Transverse colon (tissue), 4 donors: ENCODE measurements at places on chromosomes 7 and 10.

GRCh38 chr7:71298378-71298777, 166.4 kb downstream of the GALNT17 start:
- DNase-seq, result no peak

GRCh38 chr10:98587156-98587837, 140.6 kb upstream of the HPS1 start:
- DNase-seq, result no peak

GRCh38 chr10:119316729-119317097, 109.3 kb downstream of the GRK5 start:
- no peak for DNase-seq

DNA sequence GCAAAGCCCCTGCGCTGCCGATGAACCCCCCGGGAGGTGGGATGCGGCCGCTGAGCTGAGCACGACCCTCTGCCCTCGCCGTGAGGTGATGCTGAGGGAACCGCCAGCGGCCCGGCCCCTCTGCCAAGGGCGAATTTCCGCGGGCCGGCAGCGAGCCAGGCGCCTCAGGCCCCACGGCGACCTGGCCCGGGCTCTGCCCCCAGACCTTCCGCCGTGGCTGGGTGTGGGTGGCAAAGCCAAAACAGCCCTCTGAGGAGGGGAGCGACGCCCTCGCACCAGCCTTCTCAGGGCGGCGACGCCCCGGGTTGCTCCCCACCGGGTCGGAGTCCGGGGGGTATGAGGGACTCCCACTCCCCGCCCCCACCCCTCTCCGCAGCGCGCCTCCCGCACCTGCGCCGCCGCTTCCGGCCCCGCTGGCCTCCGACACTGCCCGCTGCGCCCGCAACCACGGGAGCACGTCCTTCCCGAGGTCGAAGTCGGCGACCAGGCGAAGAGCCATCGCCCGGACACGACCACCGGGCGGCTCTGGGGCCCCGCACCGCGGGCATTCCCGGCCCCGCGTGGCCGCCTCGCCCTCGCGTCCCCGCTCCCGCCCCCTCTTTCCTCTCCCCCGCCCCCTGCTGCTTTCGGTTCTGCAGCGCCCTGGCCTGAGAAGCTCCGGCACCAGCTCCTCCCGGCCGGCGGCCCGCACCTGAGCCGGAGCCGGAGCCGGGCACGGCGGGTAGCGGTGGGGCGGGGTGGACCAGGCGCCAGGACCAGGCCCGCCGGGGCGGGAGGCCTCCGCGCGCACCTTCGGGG, at the start of gene GSAP:
TSS of gene GSAP (minus strand) at position 527 of the 798 bp plus-strand sequence. CDS start at position 499, 28 bp downstream.
- peak; percentile 81 for DNase-seq

DNA sequence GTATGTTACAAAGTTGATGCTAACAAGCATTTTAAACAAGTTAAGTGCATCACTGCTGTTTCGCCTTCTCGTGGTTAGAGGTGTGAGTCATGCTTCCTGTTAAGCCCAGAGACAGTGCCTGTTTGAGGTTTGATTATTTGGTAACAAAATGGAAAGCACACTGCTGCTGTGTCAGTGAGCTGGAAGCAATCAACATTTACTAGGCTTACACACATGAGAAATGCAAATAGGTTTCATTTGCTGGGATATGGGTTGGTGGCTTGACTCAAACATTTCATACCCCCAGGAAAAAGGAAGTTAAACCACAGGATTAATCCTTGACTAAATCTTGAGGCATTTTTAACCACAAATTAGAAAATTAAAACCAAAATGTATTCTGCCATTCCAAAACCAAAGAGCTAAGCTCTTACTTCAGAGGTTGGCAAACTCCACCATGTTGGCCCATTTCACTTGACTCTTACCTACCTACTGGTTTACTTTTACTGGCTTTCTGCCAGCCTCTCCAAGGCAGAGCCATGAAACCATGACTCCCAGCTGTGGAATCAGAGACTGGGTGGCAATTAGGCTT, 139.2 kb downstream of the ETV1 start:
- peak; percentile 11 for DNase-seq
